ENCODE measurements at places on chromosomes 3 and 15.
A peak's percentile ranks its signal among the peaks of the same experiment; 100 is the strongest.

GRCh38 chr15:65323071-65323511 is 18.6 kb downstream of the RNU5B-1 start:
- no peak for DNase-seq

GRCh38 chr3:96986241-96986640 is 171.8 kb downstream of the EPHA6 start:
- DNase-seq, result no peak

DNA sequence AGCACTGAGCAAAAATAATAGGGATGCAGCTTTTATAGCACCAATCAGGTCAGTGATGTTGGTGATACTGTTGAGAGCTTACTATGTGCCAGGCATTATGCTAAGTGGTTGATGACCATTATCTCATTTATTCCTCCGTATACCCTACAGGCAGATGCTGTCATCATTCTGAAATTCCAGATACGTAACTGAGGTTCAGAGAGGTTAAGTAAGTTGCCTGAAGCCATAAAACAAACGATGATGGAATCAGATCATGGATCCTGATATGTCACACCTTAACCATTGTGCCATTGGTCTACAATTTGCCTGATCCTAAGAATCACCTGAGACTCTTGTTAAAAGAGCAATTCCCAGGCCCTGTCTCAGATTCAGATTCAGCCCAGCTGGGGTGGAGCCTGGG is 49.5 kb downstream of the ST6GAL1 start:
- DNase-seq, result no peak

DNA sequence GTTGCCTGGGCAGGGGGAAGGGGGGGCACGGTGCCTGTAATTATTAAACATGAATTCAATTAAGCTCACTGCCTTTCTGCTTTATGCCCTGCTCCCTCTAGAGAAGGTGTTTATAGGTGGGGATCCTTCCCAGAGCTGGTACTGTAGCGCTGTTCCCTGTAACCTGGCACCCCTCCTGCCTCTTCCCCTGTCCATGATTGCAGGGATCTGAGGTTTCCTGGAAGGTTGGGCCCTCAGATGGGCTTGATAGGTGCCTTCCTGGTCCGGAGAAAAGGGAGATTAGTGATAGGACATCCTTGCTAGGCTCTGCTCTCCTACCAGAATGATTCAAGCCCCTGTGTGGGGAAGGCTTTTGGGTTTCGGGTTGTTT is 2.1 kb upstream of the FAM131A start:
- no peak for DNase-seq

DNA sequence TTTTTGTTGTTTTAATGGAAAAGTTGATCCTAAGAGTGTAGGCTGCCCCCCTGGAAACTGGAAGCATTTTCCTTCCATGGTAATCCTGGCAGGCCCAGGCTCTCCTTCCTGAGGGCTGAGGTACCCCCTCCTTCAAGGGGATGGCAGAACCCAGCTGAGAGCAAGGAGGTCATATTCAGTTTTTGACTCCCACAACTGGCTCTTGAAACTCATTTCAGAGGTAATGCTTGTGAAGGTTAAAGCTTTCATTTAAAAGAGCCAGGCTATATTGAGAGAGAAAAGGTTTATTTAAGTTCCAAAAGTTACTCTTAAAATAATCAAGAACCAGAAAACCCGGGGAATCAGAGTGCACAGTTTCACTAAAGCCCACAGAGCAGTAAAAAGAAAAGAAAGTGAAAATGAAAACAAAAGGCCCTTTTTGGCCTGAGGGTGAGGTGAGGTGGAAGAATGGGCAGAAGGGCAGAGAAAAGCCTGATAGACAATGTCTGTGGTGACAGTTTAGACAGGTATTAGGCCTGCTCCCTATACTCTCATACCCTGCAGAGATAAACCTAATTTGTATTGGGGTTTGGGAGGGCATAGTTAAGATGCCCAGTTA is 47.0 kb upstream of the RBP1 start:
- DNase-seq, result no peak

DNA sequence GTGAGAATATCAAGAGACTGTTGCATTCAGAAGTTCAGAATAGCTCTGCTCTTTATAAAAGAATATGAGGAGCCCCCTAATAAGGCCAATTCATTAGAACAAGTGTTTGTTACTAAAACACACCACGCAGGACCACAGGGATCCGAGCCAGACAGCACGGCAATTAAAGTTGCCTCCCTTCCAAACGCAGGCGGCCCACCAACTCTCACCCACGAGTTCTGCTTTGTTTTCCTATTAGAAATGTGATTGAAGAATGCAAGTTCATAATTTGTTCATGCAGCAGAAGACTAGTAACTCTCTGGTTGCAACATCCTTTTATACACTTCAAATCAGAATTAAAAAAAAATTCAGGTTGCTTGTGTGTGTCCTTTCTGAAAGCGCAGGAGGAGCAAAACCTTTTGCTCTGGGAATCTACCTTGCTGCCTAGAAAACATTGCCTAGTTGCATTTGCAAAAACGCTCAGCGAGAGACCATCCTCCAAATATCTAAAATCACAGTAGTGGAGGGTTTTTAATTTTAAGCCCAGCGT is 1044.1 kb upstream of the NR2F2 start:
- no peak for DNase-seq

- DNase-seq, result no peak
Measured at GRCh38 chr3:69683082-69683806, 56.0 kb upstream of the MITF start.

GRCh38 chr3:134754768-134755559 is 40.1 kb upstream of the EPHB1 start:
- DNase-seq, result peak; percentile 57

DNA sequence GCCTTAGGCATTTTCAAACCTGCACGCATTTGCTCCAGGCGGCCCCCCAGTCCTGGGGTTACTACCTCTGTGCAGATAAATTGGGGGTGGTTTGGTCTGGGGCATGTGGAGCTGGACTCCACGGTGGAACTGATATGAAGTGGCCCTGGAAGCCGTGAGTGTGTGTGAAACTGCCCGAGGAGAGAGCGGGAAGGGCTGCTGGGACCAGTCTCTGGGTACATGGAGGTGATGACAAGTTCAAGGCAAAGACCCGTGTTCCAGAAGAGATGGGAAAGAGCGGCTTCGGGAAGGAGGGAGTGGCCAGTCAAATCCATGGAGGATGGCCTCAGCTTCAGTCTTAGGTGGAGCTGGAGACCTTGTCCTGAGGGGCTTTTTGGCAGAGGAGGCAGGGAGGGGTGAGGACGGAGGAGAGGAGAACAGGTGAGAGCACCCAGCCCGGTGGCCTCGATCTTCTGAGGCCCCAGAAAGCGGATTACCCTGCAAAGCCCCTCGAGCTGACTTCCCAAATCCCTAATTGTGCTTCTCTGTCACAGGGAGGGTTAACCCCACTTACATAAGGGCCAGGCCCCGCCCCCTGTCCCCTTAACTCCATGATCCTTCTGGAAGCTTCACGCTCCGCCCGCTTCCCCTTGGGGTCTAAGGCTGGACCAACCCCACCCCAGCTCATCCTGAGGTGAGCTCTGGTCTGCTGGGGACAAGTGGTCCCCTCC is 1.9 kb upstream of the NR2E3 start:
- no peak for DNase-seq

GRCh38 chr3:66803206-66803605 is 194.9 kb upstream of the KBTBD8 start:
- DNase-seq, result peak; percentile 15

DNA sequence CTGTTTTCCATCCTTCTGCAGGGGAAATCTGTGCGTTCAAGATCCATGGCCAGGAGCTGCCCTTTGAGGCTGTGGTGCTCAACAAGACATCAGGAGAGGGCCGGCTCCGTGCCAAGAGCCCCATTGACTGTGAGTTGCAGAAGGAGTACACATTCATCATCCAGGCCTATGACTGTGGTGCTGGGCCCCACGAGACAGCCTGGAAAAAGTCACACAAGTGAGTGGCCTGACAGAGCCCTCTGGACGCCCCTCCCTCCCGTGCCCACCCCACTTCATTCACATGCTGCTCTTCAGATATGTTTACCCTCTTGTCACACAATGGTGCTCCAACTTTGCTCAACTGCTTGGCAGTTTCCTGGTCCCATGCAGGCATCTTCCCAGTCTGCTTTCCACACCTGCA is 274.3 kb upstream of the TRIM42 start:
- no peak for DNase-seq

- no peak for DNase-seq
Measured at GRCh38 chr3:99484871-99485270, 153.5 kb upstream of the COL8A1 start.

DNA sequence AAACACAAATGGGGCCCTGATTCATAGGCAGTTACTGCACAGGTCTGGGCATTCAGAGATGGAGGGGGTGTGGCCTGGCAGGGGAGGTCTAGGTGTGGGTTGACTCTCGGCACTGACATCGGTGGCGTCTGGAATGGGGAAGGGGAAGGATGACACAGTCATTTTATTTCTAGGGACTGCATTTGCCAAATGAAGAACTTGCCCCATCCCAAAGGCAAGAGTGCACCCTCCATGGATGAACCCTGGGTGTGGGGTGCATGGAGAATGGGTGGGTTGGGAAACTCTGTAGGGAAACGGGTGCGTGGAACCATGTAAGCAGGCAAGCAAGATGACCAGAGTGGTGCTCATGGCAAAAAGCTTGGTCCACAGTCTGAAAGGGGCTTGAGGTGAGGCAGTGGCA is 24.5 kb downstream of the SLC6A20 start:
- no peak for DNase-seq

GRCh38 chr15:53224371-53224770 is 434.2 kb upstream of the ONECUT1 start:
- DNase-seq, result no peak

DNA sequence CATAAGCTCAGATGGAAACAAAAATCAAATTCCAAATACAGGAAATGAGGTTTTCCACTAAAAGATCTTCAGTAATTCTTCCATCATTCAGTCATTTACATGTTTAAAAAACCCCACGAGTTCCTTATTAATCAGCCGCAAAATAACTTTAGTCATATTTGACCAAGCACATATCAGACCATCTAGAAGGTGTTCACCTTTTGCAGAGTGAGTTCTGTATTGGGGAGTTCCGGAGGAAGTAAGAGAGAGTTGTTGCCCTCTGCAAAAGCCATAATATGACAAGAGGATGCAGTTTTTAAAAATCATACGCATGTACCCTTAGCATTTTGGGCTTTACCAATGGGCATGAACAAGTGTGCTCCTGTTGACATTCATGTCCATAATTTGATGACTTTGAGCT is 61.6 kb downstream of the CCR1 start:
- DNase-seq, result no peak

DNA sequence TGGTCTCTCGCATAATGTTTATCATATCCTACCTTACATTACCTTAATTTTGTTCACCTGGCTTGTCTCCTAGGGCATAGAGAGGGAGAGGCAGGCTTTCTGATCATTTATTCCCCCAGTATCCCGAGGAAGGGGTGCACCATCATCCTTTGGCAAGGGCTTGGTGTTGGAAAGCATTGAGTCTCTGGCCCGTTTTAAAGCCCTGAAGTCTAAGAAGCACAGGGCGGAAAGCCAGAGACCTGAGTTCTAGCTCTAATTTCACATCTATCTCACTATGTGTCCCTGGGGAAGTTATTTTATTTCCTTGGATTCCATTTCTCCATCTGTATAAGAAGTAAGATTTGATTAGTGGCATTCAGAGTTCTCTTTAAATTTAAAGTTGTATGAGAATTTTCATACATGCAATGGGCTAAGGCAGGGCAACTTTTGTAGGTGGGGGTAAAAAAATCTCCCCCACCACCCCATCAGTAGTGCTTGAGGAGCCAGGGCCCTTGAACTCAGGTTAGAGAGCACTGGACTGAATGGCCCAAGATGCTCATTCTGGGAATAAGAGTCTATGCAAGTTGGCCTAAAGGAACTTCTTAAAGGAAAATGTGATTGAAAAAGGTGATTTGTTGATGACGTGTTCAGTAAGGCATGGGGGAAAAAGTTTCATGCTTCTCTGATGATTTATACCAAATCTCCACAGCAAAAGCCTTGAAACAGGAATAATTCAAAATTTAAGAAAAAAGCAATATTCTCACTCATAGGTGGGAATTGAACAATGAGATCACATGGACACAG is 10.1 kb downstream of the TMC3 start:
- no peak for DNase-seq

DNA sequence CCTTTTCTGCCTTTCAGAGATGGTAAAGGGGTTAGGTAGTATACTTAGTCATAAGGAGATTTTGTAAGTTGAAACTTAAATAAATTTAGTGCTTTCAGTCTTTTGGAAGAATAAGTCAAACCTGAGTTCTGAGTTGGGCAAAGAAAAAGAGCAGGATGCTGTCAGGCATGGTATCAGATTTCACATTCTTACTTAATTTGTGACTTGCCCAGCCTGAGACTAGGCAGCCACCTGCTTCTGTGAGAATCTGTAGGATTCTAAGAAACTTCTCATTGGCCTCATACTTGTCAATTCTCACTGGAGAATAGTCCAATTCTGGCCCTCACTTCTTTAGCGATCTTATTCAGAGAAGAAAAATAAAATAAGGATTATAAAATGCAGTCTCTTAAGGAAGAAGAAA is 577.5 kb downstream of the DIPK2A start:
- DNase-seq, result peak; percentile 9

- no peak for DNase-seq
Measured at GRCh38 chr3:175193815-175194518, 334.8 kb downstream of the NAALADL2 start.

DNA sequence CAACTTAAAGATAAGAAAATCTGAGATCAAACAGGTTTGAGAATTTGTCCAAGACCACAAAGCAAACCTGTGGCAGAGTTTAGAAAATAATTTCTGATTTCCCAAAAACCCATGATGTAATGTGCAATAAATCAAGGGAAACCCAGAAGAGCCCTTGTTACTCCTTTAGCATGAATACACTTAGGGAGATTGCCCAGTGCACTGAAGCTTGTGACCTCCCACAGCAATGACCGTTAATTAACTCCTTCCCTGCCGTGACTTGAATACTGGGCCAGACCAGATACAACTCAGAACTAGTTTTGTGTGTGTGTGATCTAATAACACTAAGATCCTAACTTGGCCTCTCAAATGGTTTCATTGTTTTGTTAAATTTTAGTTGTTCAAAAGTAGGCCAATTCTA is 2.5 kb downstream of the PRKAR2A start:
- DNase-seq, result peak; percentile 64

DNA sequence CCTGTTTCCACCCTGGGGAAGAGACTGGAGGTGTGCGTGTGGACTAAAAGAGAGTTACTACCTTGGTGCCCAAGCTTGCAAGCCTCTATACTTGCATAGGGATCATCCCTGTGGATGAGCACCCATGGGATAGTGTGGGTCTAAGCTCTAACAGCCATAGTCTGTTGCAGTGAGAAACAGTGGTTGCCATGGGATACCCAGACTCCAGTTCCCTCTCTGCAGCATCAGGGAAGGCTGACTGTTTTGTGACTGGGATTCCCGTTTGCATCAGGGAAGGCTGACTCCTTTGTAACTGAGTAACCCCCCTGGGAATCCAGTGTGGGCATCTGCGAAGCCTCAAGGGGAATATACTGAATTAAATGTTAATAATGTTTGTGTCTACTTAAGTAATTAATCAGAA is 196.1 kb downstream of the ZNF621 start:
- DNase-seq, result no peak

DNA sequence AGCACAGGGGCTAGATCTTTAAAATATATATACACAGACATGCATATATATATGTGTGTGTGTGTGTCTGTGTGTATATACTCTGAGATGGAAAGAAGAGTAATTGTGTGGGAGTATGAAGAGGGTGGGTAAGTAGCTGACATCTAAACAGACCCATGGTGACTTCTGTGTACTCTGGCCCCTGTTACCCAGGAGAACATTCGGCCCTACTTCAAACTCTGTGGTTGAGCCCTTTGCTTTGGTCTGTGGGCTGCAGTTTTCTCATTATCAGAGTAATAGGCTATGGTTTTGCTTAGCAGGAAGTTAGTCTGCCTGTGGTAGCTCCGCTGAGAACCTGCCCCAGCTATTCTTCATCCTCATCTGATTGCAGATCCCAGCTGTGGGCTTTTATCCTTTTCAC is 141.4 kb downstream of the RBPMS2 start:
- peak; percentile 88 for DNase-seq

- no peak for DNase-seq
Measured at GRCh38 chr3:36373666-36374065, 6.6 kb upstream of the STAC start.
